CMK (cell line): ENCODE measurements at places on chromosomes 11 and 22.

DNA sequence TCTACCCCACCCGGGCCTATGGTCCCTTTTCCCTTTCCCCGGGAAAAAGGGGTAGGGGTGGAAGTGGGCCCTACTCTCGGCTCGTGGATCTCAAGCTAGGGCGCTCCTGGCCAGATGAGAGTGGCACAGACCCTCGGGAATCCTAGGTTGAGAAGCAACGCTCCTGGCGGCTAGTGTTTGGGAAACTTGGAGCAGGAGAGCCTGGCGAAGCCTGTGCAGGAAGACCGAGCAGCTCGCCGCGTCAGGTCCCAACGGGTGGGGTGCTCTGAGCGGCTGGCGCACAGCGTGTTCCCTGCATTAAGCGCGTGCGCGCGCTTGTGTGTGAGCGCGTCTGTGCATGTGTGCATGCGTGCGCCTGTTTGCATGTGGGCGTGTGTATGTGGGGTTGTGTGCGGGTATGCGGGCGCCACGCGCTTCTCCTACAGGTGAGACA, 7.1 kb upstream of the FLI1 start:
- DNase-seq: no peak

GRCh38 chr11:17986007-17986710, 26.7 kb downstream of the SERGEF start:
- no peak for DNase-seq

- DNase-seq: no peak
These were observed 9.1 kb downstream of the SELENOO start for GRCh38 chr22:50209893-50210292.

- DNase-seq: no peak
These were observed 16.3 kb downstream of the DGKZ start for GRCh38 chr11:46363455-46364005.

DNA sequence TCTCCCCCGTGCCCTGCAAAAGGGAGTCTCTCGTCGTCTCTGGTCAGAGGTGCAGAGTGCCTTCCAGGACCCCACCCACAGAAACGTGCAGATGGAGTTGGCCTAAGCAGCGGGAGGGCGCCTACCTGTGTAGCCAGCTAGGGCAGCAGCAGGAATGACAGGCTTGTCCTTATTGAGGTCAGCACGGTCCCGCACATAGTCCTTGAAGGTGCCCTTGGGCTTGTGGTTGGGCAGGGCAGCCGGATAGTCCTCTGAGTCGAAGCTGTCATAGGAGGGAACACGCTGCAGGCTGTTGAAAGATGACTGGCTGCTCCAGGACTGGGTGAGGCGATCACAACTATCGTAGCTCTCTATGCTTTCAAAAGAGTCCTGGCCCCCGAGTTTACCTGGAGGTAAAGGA, 107.3 kb downstream of the ETS1 start:
- no peak for DNase-seq

- DNase-seq: no peak
These were observed 6.0 kb upstream of the AHNAK start for GRCh38 chr11:62552485-62553079.

GRCh38 chr22:48088251-48088650, 1325.8 kb downstream of the TBC1D22A start:
- DNase-seq: no peak

DNA sequence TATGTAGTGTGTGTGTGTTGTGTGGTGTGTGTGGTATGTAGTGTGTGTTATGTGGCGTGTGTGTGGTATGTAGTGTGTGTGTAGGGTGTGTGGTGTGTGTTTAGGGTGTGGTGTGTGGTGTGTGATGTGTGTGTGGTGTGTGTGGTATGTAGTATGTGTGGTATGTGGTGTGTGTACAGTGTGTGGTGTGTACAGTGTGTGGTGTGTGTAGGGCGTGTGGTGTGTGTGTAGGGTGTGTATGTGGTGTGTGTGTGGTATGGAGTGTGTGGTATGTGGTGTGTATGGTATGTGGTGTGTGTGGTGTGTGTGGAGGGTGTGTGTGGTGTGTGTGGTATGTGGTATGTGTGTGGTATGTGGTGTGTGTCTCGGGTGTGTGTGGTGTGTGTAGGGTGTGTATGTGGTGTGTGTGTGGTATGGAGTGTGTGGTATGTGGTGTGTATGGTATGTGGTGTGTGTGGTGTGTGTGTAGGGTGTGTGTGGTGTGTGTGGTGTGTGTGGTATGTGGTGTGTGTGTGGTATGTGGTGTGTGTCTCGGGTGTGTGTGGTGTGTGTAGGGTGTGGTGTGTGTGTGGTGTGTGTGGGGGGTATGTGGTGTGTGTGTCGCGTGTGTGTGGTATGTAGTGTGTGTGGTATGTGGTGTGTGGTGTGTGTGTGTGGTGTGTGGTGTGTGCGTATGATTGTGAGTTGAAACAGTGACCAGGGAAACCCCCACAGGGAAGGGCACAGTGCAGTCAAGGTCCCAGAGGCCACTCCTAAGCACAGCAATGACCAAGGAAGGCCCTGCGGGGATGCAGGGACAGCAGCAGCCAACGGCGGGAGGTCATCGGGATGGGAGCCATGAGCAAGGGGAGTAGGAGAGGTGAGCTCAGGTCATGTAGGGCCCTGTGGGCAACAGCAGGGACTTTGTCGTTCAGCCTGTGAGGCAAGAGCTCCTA, 2.9 kb upstream of the PPP6R2 start:
- no peak for DNase-seq

- no peak for DNase-seq
These were observed 4.8 kb downstream of the RPS3 start for GRCh38 chr11:75403983-75404658.

- peak; percentile 17 for DNase-seq
These were observed 87.0 kb downstream of the CSNK2A3 start for GRCh38 chr11:11265994-11266606.

GRCh38 chr11:19020831-19021230, 39.7 kb downstream of the MRGPRX2 start:
- DNase-seq: no peak

- no peak for DNase-seq
These were observed 200.7 kb downstream of the MSANTD4 start for GRCh38 chr11:105821372-105821771.

GRCh38 chr22:39634530-39635405, 64.2 kb downstream of the CACNA1I start:
- no peak for DNase-seq

- no peak for DNase-seq
These were observed 1057.2 kb downstream of the NTM start for GRCh38 chr11:132427611-132428010.

GRCh38 chr11:32847511-32847910, 17.8 kb downstream of the PRRG4 start:
- no peak for DNase-seq

- DNase-seq: no peak
These were observed 10.3 kb upstream of the TPP1 start for GRCh38 chr11:6629573-6629891.

GRCh38 chr11:126344141-126345080, 11.1 kb upstream of the ST3GAL4 start:
- no peak for DNase-seq

DNA sequence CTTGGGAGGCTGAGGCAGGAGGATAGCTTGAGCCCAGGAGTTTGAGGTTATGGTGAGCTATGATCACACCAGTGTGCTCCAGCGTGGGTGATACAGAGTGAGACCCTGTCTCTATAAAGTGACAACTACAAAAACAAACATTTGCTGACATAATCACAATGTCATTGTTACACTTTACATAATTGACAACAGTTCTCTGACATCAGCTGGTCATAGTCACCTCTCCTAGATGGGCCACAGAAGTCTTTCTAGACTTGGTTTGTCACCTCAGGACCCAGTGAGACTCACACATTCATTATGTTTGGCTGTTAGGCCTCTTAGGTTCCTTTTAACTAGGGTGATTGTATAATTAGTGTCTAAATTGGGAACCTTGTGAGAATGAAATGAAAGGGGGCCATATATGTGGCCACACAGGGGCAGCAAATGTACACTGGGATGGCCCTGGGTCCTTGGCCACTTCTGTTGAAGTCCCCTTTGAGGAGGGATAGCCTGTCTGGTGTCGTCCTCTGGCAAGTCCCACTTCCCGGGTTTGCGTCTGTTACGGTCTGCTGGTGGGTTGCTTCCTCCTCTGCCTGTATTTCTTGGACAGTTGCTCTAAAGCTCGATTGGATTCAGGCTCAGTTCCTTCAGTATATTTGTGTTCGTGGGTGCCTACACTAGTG, 5.8 kb upstream of the PPIL2 start:
- DNase-seq: no peak

- no peak for DNase-seq
These were observed 24.3 kb downstream of the BCR start for GRCh38 chr22:23204541-23205157.

DNA sequence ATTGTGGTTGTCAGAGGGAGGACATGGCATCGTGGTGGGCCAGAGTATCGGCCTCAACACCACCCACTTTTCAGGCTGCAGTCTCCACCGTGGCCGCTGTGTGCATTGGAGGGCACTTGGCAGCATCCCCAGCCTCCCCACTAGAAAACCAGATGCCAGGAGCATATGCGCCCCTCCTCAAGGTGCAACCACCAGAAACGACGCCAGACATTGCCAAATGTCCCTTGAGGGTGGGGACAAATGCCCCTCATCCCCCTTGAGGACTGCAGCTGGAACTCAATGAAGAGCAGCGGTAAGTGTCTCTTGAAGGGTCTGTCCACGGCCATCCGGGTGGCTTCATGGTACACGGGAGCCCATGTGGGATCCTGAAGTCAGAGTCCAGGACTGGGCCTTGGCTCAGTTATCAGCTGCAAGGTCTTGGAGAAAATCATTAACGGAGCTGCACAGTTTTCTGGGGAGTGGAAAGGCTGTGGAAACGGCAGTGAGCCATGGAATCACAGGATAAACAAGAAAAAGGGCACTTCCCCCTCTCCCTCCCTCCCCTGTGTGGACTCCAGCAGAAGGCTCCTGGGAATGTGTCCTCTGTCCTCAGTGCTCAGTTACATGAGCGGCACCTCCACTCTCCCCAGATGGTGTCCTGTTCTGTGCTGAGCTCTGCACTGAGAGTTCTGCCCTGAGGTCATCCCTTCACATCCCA, 324.4 kb upstream of the B3GAT1 start:
- DNase-seq: no peak

GRCh38 chr11:44729713-44730112, 3.0 kb downstream of the TSPAN18 start:
- DNase-seq: no peak

GRCh38 chr22:23832226-23833016, 6.4 kb downstream of the DERL3 start:
- no peak for DNase-seq

- no peak for DNase-seq
These were observed 75.3 kb downstream of the KCNQ1 start for GRCh38 chr11:2519862-2520735.

DNA sequence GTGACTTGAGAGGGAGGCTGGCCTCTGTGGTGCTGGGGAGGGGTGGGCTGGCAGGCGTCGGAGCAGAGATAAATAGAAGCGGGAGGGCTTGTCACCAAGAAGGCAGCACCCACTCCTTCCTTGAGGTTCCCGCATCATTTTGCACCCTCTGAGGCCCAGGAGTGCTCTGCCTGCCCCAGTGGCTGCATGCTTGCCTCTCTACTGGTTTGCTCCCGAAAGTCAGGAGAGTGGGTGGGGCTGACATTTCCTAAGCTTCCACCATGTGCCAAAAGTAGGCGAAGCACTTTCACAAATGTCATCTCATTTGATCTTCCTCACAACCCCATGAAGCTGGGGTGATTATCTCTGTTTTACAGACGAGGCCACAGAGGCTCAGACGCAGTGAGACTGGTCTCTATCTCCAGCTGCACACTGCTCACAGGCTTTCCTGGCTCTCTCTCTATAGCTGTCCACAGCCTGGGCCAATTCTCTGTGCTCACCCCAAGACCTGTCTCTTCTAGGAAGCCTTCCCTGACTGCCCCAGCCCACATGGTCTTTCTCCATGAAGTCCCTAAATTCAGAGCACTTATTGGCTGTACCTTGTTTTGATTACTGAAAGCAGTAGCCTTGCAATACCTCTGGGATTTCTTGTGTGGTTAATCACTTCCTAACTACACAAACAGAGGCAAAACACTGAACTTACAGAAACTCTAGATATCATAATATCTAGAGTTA, 2.6 kb upstream of the UCP3 start:
- DNase-seq: peak; percentile 89

DNA sequence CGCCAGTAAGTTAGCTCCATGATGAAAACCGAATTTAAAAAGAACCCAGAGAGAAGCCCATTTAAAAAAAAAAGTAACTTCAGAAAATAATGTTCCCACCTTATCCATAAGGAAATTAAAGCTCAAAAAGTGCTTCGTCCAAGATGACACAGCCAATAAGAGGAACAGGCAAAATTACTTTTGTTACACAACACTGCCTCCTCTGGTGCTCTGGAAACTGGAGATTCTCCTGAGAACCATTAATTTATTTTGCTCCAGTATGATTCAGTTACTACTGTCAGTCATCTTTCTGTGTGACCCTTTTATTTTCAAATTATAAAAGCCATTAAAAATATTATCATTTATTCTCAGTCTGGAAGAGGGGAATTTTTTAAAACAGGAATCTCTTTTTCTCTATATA, 2.0 kb downstream of the IFT27 start:
- DNase-seq: no peak

DNA sequence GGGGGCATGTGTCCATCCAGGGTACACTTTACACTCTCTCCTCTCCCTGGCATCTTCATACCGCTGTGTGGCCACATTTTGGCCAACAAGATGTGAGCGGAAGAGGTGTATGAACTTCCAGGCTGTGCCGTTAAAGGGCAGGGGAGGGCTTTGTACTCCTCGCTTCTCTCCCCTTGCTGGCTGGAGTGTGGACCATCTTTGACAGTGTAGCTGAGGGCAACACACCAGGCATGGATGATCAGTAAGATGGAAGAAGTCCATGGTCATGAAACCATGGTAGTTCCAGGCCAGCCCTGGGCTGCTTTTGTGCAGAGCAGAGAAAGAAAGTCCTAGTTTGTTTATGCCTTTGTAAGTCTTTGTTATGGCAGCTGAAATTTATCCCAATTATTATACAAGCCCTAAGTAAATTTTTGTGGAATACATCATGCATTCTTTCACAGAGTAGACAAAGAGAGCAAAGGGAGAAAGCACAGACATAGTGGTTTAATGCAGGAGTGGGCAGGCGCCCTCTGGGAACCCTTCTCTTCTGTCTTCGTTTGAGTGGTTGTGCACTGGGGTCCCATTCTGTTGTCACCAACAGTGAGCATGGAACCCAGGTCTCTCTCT, 70.4 kb downstream of the FBXO7 start:
- DNase-seq: no peak
